Activated naive CD4-positive, alpha-beta T cell treated with anti-CD3 and anti-CD28 coated beads, Interleukin-2, amount 50 U/mL, for 72 hours (primary cell): ENCODE measurements at places on chromosomes 4 and X. TPM values are rescaled to one million over a fixed set of nuclear protein-coding genes. Genes with fewer than 3 reads are reported as not detected.

The MAGEA2 gene
- total RNA-seq: not detected

The ZDHHC9 gene
- total RNA-seq: 5.8 TPM

The HHIP gene
- not detected for total RNA-seq

The HPRT1 gene
- 96.2 TPM for total RNA-seq

The KLKB1 gene
- total RNA-seq: 0.45 TPM

DNA sequence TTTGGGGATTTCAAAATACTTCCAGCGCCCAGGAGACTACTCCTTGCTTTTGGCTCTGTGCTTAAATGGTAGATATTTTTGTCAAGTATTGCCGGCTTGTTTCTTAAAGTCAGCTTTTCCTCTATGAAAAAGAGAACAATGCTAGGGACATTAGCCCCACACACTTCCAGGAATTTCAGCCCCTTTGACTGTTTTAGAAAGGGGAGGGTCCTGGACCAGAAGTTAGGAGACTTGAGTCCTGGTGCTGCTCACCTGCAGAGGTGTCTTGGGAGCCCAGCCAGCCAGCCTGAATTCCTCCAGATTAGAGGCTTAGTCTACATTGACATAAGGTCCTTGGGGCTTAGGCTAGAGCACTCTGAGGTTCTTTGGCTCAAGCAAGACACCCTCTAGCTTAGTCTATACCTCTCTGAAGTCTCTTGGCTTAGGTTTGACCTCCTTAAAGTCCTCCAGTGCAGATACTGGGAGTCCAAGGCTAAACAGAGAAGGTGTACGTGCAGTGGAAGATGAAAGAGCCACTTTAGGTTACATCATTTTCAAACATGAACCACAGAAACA is 1.6 kb upstream of the SETD7 start:
- DNase-seq: no peak

DNA sequence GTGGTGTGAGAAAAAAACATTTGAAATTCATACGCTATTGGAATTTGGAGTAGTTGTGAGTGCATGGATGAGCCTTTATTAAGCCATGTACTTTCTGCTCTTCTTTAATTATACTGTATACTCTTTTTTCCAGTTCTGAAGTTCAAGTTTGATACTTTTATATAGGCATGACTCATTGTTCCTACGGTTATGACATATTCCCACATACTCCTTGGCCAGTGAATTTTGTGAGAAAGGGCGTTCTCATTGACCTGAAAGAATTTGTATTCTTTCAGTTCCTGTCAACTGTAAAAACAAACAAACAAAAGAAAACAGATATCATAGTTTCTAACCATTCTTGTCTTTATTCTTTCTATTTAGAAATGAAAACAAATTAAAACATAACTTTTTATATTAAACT is 407.3 kb downstream of the MAPK10 start:
- DNase-seq: no peak

DNA sequence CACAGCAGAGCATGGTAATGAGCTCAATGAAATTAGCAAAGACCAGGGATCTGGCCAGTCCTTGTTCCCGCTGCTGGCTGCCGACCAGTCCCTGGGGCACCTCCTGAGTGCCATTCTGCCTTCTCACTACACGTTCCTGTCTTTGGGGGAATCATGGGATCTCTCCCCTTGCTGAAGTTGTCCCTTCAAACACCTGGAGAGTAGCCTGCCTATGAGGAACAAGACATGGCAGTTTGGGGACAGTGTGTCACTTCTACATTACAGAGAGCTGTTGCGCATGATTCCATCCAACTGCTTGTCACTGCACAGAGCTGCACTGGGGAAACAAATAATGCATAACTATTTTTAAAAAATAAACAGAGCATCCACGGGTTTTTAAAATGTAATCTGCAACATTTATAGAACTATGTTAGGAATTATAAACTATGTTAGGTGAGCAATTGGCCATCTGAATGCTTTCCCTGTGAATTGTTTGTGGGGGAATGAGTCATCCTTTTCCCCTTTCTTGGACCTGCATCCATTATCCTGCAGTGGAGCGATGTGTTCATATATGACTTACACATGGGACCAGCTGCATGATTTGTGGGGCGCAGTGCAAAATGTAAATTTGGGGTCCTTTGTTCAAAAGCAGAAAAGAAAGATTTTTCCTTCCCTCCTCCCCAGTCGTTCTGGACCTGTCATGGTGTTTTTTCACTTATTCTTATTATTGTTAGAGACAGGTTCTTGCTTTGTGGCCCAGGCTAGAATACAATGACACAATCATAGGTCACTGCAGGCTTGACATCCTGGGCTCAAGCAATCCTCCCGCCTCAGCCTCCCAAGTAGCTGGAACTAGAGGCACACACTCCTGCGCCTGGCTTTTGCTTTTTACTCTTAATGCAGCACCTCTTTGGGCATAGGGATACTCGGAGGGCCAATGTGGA is 115.0 kb upstream of the TBL1X start:
- no peak for DNase-seq

GRCh38 chrX:131217989-131218388 is 71.1 kb downstream of the IGSF1 start:
- no peak for DNase-seq

DNA sequence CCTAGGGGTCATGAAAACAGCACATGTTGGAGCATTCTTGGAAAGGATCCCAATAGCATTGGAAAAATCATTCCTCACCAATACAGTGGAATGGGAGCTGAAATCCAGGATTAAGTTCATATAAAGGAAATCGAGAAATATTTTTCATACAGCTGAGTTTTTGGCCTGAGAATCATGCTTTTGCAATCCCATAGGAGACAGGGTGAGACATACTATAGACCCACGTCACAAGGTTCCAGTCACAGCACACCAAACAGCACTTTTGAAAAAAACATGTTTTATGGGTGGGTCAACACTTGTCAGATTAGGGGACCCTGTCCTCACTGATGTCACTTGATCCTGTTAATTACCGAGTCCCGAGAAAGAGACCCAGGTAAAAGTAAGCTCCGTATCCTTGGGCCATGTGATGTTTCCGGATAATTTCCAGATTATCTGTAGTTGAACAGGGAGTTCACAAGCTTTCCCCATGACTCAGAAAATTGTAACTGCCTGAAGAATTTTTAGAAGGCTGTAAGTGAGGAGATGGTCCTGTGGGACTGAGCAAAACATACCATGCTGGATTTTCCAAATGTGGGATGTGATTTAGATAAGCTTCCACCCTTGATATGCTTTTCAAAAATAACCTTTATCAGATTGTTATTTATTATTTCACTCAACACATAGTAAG is 80.9 kb upstream of the TLR3 start:
- DNase-seq: no peak

DNA sequence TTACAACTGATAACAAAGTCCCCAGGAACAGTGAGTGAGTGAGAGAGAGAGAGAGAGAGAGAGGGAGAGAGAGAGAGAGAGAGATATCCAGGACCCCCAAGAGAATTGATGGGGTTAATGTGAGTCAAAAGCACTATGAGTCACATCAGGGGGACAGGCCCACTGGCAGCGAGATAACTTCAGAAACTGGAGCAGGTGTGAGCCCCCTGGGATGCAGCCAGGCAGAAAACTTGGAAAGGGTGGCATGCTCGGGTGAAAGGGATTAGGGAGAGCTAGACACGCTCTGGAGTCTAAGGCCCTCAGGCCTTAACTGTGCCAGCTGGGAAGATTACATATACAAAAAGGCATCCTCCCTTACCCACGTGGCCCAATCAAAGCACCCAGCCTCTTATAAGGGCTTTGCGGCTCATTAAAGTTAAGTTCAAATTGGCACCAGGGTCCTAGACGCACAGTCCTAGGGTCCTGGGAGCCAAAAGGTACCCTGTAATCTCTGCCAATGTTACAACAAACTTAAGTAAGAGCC is 841 bp downstream of the ACOT9 start:
- no peak for DNase-seq

DNA sequence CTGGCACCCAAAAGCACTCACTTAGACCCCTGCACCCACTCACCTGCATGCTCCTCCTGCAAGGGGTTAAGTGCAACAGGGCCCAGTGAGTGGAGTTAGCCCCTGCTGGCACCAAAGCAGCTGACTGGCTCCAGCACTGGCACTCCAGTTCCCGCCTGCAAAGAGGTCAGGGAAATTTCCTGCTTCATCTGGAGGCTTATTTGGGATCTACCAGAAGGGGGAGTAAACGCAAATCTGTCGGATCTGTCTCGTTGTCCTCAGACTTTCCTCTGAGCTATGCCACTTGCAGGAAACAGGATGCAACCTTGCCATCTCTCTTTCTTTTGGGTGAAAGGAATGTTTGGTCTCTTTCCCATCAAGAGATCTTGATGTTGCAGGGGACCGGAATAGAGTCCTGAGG is 435.6 kb downstream of the PCDH10 start:
- no peak for DNase-seq

- DNase-seq: no peak
Observed at GRCh38 chr4:150950657-150951288, 64.3 kb downstream of the LRBA start.

DNA sequence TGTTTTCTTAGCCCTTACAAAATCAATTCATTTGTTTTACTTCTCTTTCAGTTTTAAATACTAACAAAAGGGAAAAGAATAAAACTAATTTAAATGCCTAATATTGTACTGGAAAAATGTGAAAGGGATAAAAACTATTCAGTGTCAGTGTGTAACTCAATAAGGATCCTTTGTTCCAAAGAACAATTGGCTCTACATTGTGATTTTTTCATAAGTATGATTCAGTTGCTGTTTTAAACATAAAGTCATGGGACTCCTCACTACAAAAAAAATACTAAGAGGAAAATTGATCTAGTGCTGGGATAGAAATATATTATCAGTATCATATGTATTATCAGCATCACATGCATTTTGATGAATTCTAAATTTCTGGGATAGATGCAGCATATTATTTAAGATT is 199.4 kb upstream of the TRAM1L1 start:
- no peak for DNase-seq
